ENCODE measurements at places on chromosomes 5 and 9.

DNA sequence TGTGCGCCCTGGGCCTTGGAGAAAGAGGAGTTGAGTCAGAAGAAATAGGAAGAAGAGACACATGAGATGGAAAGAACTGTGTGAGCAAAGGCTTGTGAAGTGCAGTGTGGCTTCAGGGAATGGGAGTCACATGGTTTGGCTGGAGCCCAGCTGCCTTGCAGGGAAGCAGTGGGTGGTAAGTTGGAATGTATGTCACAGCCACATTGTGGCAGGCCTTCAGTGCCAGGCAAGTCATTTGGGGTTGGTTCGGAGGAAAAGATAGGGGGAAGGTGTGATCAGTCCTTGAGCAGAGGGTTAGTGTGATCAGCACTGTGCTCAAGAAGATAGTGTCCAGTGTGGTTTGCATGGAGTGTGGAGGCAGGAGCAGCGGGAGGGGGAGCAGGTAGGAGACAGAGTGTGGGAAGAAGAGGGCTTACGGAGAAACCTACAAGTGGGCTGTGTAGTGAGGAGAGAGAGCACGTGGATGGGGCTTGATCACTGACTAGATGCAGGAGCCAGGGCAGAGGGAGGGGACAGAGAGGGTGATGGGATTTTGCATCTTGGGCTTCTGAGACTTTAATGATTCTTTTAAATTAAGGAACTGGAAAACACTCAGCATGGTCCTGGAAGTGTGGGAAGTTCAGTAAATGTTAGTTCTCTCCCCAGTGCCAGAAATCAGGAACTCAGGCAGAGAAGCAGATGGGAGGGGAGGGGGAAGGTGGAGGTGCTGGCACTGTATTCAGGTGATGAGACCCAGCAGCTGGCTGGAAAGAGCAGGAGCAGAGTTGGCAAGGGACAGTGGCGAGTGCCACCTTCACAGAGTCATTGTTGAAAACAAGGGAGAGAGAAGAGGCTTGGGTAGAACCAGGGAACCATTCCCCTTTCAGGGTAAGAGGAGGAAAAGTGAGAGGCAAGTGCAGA, 46.6 kb downstream of the ARHGAP26 start:
- DNase-seq, result peak; percentile 68

GRCh38 chr9:108197899-108198298, 657.9 kb downstream of the ACTL7B start:
- no peak for DNase-seq

DNA sequence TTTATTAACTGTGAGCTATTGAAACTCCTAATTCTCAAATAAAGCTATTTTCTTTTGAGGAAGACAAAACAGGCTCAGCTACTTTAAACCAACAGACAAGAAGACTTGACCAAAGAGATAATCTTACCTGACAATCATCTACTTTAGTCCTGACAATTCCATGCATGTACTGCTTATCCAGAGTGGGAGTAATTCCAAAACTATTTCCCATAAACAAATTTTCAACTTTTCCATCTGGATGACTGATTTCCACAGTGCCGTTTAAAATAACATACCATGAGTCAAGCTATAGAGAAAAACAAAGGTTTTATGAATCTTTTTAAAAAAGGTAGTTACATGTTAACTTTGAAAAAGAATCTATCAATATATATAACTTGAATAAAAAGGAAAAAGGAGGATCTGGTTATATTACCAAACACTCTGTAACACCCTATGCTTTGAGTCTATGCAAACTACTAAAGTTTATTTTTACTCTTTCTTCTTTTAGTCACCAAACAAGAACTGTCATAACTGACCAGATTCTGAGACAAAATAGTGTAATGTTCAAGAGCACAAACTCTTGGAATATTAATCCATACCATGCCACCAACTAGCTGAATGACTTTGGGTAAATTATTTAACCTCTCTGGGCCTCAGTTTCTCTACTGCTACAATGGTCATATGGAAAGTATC, 129.7 kb downstream of the RAPGEF6 start:
- no peak for DNase-seq

DNA sequence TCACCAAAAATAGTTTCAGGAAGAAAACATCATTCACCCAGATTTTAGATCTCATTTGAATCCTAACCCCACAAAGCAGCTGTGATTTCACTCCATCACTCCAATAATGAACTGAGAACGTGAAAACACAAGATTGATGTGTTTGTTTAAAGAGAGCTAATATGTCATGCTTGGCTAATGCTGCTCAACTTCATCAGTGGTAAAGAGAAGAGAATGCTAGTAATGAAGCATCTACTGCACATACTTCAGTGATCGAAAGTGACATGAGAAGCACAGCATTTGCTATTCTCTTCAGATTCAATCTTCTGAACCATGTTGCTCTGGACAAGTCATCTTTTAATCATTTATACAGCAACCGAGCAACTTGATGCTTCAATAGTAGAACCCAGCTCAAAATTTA, 874.7 kb downstream of the EFNA5 start:
- DNase-seq, result no peak

DNA sequence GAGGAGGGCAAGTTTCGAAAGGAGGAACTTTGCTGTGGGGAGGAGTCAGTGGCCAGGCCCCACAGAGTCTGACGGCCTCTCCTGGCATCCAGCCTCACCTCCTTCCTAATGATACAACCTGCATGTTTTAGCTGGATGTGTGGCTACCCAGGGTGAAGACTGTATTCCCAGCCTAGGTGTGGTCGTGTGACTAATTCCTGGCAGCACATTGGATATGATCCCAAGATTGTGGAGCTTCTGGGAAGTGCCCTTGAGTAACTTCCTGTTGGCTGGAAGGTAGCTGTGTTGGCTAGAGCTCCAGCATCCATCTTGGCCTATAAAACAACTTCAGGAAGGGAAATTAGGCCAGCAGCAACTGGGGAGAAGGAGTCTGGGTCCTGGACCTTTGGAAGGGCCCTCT, 19.0 kb upstream of the LPCAT1 start:
- DNase-seq, result no peak

- no peak for DNase-seq
Observed at GRCh38 chr5:170617533-170618490, 114.0 kb downstream of the KCNIP1 start.

- no peak for DNase-seq
Observed at GRCh38 chr5:102663749-102664530, 91.2 kb upstream of the PAM start.

- no peak for DNase-seq
Observed at GRCh38 chr9:14331120-14331519, 17.2 kb upstream of the NFIB start.

DNA sequence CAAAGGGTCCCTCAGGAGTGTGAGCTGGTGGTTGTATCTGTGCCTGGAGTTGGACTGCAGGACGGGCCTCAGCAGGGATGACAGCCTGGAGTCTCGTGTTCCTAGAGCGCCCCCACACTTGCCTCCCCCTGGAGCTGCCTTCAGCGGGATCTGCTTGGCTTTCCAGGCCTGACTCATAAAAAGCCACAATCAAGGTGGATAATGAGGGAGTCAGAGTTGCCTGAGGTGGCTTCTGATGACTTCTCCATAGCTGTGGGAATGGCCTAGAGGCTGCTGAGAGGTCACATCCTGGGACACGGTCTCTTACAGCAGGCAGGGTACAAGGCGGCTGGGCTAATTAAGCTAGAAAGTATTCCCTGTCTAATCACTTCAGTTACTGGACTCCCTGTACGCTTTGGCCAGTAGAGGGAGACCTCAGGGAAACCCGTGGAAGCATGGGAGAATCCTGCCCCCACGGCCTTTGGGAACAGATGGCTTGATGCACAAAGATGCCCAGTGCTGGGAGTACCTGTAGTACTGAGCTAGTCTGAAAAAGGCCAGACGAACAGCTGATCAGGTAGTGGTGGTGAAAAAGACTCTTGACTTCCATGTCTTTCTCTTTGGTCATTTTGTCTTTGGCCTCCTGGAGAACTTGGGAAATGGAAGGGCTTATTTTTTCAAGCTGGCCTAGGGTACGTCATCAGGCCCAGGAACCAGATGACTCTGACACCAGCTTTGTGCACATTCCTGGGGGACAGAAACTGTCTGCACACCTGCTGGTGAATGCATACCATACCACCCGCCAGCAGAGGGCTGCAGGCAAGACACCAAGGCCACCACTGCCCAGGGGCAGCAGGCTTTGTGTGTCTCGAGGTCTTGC, 16.1 kb upstream of the FRRS1L start:
- DNase-seq, result no peak

DNA sequence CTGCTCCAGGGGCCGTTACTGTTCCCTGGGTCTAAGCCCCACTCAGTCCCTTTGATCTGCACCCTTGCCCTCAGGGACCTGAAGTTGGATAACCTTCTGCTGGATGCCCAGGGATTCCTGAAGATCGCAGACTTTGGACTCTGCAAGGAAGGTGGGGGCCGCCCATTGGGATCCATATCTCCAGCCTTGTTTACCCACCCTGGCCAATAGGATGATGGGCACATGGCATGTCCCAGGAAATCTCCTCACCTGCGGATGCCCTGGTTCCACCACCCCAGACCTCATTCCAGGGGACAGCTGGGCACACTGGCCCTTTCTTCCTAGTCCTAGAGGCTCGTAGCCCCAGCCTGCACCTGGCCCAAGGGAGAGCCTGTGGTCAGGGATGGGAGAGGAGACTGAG, 5.5 kb downstream of the ZDHHC12 start:
- DNase-seq, result no peak

GRCh38 chr9:94937214-94937903, 210.9 kb downstream of the AOPEP start:
- no peak for DNase-seq

DNA sequence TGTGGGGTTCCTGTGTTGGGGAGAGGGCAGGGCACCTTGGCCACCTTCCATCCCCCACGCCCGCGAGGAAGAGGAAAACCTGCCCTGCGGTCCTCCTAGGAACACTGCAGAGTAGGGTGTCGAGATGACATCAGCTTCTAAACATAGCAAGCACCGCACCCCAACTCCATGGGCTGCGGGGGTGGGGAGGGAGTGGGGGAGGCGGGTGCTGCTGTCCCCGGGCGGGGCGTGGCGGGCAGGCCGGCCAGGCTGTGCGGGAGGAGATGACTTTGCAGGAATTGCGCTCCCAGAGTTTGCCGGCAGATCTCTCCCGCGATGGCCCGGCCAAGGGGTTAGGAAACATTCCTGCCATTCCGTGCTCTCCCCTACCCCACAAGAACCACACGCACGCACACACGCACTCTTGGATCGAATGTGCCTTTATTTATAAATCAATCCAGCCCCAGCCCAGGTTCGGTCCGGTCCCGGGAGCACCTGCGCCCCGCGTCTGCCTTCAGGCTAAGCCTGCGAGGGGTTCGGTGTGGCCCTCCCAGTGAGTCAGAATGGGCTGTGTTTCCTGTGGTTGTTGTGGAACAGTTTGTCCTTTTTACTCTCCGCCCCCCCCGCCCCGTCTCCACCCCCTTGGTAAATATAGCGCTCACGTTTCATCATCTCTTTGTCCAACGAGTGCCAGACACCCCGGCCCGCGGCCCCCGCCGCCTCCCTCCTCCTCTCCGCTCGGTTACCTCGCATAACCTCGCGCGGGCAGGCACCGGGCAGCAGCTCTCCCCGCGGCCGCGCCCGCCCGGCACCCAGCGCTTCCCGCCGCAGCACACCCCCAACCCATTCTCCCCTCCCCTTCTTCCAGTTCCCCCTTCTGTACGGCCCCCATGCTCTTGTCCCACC, 5.3 kb upstream of the KLF9 start:
- peak; percentile 88 for DNase-seq

GRCh38 chr5:57302643-57303042, 128.8 kb downstream of the GPBP1 start:
- DNase-seq, result no peak

GRCh38 chr5:140366589-140367255, 6.7 kb downstream of the SLC4A9 start:
- no peak for DNase-seq

GRCh38 chr9:114200721-114201300, 45.5 kb downstream of the COL27A1 start:
- no peak for DNase-seq

DNA sequence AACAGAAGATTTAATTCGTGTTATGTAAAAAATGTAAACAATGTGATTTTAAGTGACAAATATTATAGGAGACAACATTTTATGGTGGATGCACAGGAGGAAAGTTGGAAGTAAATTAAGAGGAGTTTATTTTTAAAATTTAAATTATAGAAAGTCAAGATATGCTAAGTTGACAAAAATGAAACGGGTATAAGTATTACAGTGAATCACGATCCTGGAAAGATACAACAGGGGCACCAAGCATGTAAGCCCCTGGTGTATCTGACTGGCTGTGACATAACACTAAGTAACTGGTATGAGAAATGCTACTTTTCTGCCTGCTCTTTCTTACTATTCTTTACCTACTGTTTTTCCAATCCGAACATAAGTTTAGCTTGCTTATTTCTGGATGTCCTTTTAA, 419.8 kb upstream of the CHD1 start:
- no peak for DNase-seq

DNA sequence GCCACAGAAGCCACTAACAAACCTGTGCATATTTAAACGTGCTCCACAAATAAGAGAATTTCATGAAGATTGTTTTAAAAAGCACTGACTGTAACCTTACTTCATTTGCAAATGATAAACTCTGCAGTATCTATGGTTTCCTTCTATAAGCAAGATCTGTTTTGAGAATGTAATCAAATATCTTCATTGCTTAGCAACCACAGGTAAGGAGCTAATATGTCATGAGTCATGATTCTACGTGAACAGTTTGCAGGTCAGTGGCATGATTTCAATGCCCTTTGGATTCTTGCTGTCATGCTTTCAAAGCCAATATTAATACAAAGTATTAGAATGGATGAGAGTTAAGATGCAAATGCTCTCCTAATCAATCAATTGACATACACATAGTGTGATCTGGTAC, 325.0 kb downstream of the EDIL3 start:
- no peak for DNase-seq

DNA sequence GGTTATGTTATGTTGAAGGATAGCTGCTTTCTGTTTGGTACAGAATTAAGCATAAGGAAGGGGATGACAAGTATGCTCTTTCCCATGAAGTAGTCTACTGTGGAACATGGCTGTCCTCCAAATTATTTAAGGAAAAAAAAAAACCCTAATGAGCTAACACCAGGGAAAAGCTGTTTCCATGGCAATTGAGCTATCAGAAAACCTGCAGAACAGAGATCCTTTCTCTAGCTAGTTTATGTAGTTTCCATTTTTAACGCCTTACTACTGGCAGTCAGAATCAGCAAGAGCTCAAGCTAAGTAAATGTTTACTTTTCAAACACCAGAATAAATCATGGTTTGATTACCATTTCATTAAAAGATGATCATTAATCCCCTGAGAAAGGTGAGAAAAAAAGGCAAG, 287.4 kb upstream of the TARS1 start:
- DNase-seq, result no peak

GRCh38 chr5:13939638-13940037, 4.8 kb downstream of the DNAH5 start:
- no peak for DNase-seq

- DNase-seq, result no peak
Observed at GRCh38 chr9:16964228-16964627, 93.8 kb upstream of the BNC2 start.
